ENCODE measurements at places on chromosomes 3 and 15.

GRCh38 chr3:95351158-95351557, 1288.3 kb downstream of the NSUN3 start:
- DNase-seq: no peak

- DNase-seq: no peak
These were observed 343.0 kb downstream of the PLOD2 start for GRCh38 chr3:145817870-145818483.

DNA sequence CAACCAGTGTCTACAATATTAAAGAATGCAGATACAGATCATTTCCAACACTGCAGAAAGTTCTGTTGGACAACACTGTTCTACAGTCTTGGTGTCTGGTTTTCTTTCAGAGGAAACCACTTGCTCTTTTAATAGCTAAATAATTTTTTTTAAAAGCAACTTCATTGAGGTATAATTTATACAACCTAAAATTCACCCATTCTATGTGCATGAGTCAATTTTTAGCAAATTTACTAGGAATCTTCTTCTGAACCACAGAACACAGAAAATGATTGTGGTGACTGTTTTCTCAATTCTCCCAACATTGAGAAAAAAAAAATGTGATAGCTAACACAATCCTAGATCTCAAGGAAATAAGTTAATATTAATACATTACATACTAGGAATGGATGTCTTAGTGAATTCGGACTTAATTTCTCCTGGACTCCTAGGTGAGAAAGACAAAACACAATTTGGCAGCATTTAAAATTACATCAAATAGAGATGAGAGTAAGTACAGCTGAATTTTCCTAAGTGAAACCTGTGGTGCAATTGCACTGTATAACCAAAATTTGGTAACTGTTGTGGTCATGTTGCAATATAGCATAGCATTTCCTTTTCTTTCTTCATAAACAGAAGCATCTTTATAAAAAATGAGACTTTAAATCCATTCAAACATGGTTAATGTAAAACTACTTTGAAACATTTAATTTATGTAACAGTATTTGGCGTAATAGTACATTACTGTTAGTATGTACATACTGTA, 15.3 kb upstream of the PLCL2 start:
- DNase-seq: no peak

- DNase-seq: no peak
These were observed 701.3 kb downstream of the ROBO1 start for GRCh38 chr3:79066481-79066880.

DNA sequence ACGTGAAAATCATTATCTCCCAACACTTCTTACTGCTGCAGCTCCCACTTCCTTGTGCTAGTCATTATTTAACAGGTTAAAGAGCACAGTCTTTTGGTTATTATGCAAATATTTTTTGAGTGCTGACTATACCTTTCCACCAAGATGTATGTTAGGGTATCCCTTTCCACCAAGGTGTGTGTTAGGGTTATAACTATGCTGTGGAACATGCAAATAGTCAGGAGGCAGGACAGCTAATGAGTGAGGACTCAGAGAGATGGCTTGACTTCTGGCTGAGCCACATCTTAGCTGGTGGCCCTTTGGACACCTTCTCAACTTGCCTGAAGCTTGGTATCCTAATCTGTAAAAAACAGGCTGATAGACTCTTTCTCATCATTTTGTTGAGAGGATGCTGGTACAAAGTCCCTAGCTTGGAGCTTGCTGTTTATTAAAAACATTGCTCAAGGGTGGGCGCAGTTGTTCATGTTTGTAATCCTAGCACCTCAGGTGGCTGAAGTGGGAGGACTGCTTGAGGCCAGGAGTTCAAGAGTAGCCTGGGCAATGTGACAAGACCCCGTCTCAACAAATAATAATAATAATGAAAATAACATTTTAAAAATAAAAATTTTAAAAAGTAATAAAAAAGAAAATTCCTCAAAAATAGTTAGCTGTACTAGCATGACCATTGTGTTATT, 160.5 kb upstream of the ADAMTS9 start:
- DNase-seq: no peak

GRCh38 chr3:35739964-35740527, 100.7 kb downstream of the ARPP21 start:
- DNase-seq: no peak

DNA sequence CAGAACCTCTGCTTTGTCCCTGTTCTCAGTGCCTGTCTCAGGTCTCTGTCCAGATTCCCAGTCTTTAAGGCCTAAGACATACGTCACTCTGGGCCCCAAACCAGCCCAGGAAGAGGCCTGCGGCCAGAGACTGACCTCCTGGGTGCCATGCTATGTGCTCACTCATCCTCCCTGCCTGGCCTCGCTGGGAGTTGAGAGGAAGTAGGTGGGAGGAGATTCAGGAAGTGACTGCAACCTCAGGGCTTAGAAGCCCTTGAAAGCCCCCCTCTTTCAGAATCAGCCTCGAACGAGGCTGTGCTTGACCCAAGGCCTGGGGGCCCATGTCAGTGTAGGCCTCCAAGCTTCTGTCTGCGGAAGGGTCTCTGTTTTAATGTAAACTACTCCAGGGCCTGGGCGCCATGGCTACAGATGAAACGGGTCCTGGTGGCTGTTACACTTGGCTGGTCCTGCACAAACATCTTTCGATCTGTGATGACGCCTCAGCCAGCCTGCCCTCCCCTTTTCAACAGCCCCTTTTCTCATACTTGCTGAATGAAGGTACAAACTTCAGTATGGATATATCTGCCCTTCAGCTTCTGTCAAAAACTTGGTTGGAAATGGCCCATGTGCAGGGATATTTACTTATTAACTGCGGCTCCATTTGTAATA, 11.7 kb downstream of the RASGRF1 start:
- no peak for DNase-seq

GRCh38 chr15:91264651-91265351, 164.7 kb downstream of the SV2B start:
- DNase-seq: no peak

- no peak for DNase-seq
These were observed 150.1 kb downstream of the RAB11A start for GRCh38 chr15:66019368-66019767.

Data from DMS79 (cell line).